Activated naive CD4-positive, alpha-beta T cell treated with anti-CD3 and anti-CD28 coated beads, Interleukin-2, amount 50 U/mL, for 72 hours (primary cell): ENCODE measurements at places on chromosomes 6 and 20.

DNA sequence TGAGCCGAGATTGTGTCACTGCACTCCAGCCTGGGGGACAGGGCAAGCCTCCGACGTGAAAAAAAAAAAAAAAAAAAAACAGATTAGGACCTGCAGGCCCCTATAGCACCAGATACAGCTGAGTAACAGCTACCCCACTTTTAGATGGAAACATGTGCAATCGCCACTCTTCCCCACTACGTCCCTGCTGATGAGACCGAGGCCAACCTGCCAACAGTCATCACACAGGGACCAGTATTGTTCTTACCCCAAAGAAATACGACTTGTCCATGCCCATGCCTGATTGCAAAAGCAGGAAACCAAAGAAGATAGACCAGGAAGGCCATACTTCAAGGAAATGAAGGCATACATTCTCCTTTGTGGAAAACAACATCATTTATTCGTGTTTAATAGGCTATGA, 45.8 kb downstream of the ZMYND8 start:
- DNase-seq: no peak

GRCh38 chr6:129498541-129498940, 211.4 kb downstream of the ARHGAP18 start:
- DNase-seq: no peak

GRCh38 chr6:166202321-166202733, 34.7 kb upstream of the TBXT start:
- no peak for DNase-seq

DNA sequence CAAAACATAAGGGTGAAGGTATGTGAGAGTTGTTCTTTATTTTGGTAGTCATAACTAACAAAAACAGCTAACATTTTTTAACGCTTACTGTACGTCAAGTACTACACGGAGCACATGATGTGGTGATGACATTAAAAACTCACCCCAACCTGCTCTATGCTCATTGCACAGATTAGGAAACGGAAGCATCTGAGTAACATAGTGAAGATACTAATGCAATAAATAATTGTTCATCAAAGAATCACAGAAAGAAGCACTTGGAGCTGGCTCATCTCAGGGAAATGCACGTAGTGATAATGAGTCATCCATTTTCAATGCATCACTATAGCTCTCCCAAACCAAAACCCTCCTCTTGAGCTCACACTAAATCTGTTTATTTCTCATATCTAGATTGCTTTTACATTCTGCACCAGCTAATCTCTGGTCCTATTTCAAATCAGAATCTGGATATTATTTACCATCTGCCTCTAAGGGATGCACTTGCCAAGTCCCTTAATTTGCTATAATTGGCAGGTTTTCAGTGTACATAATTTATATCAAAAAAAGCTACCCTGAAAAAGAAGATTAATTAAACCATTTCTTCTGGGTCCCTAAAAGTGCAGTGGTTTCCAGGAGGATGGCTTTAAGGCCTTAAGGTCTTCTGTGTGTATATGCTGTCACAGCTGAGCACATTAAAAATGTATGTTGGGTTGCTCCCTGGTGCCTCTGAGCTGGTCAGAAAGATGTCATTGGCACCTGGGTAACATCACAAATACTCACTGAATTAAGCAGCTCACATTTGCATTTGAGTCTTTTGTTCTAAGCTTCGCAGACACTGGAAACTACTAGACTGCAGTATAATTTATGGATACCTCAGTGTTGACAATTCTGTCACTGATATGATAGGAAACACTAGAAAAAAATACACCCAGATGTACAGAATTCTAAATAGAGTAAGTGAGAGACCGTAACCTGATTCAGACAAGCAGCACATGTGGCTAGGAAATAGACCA, 677.4 kb upstream of the CITED2 start:
- DNase-seq: no peak

GRCh38 chr6:33108307-33108706, 32.5 kb downstream of the HLA-DPB1 start:
- no peak for DNase-seq

DNA sequence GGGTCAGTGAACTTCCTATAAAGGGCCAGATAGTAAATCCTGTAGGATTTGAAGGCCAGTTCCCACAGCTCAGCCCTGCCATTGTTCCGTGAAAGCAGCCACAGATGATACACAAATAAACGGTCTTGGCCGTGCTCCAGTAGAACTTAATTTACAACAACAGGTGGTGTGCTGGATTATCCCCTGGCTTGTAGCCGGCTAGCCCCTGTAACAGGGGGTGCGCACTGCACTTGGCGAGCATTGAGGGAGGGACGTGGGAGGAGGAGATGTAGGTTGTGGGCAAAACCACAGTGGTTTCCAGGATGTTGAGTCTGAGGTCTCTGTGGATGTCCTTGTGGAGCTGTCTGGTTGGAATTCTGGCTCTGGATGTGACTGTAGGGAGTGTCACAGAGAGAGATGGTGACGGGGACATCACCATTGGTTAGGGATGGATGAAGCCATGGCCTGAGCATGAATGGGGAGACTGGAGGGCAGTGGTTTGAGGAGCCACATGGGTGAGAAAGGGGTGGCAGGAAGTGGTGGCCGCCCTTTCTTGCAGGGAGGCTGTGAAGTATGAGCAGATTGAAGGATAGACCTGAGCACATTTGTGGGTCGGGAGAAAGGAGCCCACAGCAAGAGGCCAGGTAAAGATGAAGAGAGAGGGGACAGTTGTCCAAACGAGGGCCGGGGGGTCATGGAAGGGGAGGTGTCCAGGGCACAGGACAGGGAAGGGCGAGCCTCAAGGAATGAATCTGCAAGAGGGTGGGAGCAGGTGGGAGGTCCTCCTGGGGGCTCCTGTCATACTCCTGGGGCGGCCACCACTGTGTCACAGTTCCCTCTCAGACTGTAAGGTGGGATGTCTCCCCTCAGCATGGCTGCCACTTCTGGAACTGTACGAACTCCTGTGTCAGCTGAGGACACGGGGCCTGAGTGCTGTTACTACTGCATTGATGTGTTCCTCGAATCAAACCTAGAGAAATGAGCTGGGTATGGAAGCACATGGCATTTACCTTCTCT, 53.6 kb downstream of the CDH26 start:
- DNase-seq: no peak

DNA sequence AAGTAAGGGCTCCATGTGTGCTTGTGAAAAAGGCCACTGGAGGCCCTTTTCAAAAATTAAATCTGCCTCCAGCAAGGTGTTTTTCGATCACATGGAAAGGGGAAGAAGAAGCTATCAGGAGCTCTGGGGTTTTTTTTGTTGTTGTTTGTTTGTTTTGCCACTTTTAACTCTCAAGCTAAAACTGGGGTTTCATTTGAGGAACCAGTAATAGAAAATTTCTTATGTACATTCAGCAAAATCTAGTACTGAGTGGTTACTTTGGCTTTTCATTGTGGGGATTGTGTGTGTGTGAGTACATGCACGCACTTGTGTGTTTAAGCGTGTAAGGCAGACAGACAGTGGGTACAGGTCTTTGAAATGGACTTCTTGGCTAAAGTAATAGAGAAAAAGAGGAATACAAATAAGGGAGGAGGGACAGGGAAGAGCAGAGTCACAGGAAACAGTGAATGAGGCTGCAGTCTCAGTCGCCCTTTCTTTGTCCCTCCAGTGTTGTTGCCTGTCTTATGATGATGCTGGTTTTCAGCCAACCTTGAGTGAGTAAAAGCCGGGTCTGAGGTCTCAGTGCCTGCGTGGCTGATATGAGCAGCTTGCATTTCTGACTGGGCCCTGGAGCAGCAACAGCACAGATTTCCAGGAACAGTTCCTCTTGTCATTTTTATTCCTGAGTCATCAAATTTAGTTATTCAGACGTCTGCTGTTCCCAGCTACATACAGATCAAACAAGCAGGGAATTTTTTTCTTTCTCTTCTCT, 26.2 kb downstream of the SLC16A10 start:
- DNase-seq: peak; percentile 59

GRCh38 chr20:36441416-36441815, 99.9 kb upstream of the MYL9 start:
- DNase-seq: no peak

GRCh38 chr20:5036828-5037227, 35.5 kb upstream of the SLC23A2 start:
- no peak for DNase-seq

DNA sequence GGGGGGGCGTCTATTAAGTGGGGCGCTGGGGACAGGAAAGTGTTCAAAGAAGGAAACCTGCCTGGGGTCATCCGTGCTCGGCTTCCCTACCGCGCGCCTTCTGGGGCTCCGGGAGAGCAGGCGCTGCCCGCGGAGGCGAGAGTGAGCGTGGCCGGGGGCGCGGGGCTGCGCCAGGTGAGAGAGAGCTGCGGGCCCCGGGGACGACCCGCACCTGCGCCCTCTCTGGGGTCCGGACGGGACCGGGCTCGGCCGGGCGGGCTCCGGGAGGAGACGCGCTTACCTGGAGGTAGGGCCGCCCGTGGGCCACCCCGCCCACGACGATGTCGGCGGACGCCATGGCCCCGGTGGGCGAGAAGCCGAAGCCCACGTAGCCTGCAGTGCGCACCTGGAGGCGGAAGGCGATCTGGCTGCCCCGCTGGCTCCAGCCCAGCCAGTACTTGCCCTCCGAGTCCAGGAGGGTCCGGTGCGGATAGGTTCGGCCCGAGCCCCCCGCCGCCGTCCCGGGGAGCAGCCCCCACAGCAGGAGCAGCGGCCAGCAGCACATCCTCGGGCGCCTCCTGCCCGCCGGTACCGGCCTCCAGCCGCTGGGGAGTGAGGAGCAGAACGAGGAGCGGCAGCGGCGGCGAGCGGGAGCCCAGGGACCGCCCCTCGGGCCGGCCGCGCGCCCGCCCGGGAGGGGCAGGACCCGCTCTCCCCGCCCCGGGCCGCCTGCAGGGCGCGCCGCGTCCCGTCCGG, at the start of gene MOXD1:
Gene MOXD1, minus strand, starts transcription at position 593 of the 735 bp plus-strand sequence. Its CDS starts 49 bp downstream, at position 544.
- DNase-seq: no peak

- no peak for DNase-seq
Observed at GRCh38 chr6:143333081-143333480, 117.4 kb downstream of the ADAT2 start.

DNA sequence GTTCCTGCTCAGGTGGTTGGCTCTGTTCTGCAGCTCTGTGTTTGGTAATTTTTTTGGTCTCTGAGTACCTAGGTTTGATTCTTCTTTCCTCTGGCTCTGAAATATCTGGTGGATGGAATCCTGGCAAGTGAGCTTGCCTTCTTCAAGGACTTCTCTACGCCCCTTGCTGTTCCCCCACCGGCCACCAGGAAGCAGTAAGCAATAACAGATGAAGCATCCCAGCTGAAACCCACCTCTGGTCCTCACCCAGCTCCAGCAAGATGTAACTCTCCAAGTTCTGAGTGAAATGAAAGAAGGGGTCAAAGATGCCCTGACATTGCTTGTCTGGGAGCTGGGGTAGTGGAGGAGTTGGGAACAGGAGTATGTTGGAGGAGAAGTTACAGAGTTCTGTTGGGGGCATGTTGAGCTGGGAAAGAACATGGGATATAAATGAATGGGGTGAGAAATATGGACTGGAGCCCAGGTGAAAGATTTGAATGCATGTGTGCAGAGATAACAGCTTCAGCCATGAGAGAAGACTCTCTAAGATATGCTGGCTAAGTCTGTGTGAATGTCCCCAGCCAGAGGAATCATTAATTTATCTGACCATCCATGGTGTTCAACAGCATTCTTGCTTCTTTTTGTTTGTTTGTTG, 51.3 kb upstream of the GLP1R start:
- peak; percentile 42 for DNase-seq

DNA sequence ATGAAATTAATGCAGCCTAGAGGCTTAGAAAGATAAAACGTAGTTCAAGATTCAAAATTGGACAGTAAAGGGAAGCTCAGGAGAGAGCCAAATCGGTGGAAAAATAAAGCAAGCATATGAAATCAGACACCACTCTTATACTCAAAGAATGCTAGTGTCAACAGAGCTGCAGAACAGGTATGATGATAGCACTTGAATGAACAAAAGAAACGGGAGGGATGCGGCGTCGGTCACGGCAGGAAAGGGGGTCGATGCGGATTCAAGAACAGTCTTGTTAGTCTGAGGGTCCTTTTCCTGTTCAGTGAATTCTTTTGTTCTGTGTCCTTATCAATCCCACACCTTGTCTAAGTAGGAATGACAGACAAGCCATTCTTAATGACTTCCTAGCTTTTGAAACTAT, 114.4 kb downstream of the FOXC1 start:
- no peak for DNase-seq

DNA sequence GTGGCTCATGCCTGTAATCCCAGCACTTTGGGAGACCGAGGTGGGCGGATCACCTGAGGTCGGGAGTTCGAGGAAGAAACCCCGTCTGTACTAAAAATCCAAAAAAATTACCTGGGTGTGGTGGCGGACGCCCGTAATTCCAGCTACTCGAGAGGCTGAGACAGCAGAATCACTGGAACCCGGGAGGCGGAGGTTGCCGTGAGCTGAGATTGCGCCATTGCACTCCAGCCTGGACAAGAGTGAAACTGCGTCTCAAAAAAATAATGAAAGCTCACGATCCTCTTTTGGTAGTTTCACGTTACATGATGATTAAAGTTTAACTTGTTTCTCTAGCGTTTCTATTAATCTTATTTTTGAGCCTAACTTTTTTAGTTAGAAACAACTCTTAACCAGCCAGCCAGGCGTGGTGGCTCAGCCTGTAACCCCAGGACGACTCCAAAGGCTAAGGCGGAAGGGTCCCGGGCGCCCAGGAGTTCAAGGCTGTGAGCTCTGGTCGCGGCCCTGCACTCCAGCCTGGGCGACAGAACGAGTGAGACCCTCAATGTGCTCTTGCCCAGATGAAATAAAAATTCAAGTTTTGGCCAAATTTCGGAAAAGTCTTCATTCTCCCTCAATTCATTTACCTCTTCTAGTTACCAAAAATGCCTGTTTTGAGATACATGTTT, 1.2 kb upstream of the WRNIP1 start:
- DNase-seq: no peak

DNA sequence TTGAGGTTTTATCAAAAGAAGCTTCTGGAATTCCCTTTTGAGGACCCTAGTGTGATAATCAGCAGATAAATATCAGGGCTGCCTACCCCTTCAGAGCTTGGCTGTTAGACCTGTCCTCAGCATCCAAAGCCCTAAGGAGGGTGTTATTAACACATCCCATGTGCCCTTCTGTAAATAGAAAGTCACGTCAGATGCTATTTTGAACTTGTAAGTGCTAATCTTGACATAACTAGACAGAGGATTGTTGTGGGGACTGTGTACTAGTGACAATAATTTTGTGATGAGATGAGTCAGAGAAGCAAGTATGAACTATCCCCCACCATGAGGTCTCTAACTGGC, 4.9 kb upstream of the LAMA4 start:
- no peak for DNase-seq

- DNase-seq: no peak
Observed at GRCh38 chr20:40654876-40655275, 34.2 kb downstream of the MAFB start.
